ENCODE measurements at places on chromosomes 1 and 21. TPM values are rescaled to one million over a fixed set of nuclear protein-coding genes. Genes with fewer than 3 reads are reported as not detected.

Gene C1orf167
- total RNA-seq, result not detected

DNA sequence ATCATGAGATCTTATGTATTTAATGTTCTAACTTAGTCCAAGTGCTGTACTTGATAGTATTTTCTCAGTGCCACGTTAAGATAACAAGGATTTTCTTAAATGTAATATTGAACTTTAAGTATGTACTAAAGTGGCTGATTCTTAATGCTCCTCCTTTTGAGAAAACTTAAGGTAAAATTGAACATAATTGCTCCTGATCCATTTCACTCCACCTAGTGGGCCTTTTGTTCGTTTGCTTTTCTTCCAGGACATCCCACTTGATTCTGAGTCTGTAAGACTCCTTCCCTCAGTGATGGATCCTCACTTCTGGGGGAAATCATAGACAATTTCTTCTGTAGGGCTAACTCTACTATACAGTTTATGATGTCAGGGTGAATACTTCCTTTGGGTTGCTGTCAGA lies 173.1 kb downstream of the LMO4 start:
- DNase-seq, result no peak

DNA sequence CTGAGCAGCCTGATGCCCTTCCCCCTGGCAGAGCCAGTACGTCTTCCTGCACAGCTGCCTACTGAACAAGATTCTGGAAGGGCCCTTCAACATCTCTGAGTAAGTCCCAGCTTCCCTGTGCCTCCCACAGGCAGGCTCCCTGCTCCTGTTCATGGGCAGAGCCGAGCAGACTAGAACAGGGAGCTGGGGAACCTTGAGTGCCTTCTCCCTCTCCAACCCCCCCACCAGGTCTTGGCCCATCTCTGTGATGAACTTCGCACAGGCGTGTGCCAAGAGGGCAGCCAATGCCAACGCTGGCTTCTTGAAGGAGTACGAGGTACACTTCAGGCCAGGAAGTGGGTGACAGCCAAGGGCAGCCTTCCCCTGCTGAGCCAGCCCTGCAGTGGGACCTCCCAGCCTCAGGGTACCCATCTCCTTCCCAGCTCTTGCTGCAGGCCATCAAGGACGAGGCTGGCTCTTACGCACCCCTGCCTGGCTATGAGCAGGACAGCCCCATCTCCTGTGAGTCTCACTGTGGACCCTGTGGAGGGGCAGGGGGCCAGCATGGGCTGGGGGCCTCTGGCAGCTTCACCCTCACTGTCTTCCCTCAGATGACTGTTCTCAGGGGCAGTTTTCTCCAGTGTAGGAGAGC lies 6.4 kb upstream of the LGR6 start:
- no peak for DNase-seq

DNA sequence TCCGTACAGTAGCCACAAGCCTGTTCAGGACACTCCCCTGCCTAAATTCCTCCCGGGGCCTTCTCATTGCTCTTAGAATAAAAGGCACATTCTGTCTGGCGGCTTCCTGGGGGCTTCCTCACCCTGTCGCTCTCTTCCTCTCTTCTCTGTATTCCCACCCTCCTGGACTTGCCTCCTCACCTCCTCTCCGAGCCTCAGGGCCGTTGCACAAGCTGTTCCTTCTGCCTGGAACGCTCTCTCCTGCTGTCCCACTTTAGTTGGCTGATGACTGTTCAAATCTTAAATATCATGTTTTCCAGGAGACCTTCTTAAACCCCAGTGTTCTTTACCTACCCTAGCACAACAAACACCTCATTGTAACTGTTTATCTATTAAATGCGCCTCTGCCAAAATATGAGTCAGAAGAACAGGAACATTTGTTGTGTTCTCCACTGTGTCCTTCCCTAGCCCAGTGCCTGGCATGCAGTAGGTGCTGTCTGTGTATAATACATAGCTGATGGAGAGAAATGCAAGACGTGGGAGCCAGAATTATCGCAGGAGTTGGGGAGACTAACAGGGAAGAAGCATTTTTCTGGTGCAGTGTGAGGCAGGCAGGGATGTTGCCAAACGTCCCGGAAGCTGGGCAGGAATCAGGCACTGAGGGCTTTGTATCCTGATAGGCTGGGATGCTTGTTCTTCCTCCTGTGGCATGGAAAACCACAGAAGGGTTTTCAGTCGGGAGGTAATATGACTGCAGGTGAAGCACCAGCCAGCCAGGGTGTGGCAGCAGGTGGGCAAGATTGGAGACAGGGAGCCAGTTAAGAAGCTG lies 24.1 kb upstream of the THRAP3 start:
- no peak for DNase-seq

Gene SLC16A4
- total RNA-seq, result 0.48 TPM

GRCh38 chr1:46056325-46056724 lies 76.1 kb downstream of the PIK3R3 start:
- DNase-seq, result no peak

Gene IGFN1
- not detected for total RNA-seq

- DNase-seq, result no peak
Measured at GRCh38 chr1:157878059-157878458, 36.5 kb upstream of the CD5L start.

- DNase-seq, result no peak
Measured at GRCh38 chr1:91278754-91279153, 125.9 kb downstream of the HFM1 start.

DNA sequence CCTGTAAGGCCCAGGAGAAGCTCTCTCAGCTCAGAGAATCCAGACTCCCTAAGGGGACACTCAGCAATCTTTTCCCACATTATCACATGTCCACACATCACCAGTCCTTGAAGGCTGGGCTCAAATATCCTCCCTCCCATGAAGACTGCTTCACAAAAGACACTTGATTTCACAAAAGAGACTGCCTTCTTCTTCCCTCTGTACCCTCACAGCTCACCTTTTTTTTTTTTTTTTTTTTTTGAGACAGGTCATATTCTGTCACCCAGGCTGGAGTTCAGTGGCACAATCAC lies 1.5 kb downstream of the CD58 start:
- DNase-seq, result no peak

Gene SSR2
- total RNA-seq, result 240 TPM

Gene SMYD3
- total RNA-seq, result 55.4 TPM

DNA sequence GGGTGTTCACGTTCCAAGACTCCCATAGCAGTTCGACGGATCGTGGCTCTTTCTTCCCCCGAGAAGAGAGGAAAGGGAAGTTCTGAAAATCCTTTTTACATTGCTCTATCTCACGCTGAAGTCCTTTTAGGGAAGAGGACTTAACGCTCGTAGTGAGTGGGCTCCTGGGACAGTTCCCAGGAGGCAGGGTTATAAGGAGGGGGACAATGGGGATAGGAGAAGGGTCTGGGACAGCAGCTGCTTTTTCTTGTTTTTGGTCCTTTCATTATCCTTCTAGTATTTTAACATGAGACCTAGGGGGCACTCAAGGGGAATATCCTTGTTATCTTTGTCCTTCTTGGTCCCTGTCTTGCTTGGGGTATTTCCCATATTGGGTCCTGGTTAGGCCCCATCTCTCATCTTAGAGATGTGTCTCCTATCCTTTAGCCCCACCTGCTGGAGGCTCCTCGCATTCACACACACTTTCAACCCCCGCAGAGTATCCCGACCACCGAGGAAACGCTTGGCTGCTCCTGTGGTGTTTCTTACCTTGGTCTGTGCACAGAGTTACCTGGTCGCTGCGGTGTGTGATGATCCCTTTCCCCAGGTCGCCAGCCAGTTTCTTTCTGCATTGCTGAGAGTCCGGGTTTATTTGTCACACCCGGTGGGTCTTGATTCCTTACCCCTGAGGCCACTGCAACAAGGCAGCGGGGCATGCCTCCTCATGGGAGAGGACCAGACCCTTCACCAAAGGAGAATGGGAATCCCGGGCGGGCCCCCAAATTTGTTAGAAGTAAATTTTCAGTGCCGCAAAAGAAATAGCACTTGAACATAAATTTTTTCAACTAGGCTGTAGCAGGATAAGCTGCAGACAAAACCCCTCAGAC lies 29.7 kb downstream of the SCCPDH start:
- DNase-seq, result peak; percentile 65

GRCh38 chr1:206570529-206570928 lies 41.7 kb downstream of the EIF2D start:
- DNase-seq, result no peak

DNA sequence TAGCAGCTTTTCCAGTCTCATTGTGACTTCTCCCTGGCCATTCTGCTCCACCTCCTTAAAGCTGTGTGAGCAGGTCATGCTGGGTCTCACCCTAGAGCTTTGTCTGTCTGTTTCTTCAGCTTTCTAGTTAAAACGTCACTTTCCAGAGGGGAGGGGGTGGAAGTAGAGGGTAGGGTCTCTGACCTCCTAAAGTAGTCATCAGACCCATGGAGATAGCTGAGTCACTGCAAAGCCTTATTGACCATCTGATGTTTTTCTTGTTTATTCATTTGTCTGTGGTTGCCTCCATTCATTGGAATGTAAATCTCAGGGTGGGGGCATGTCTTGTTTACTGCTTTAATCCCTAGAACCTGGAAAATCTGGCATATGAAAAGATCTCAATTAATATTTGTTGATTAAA lies 52.7 kb downstream of the ELF3 start:
- no peak for DNase-seq

- DNase-seq, result no peak
Measured at GRCh38 chr21:43031121-43031619, 44.5 kb downstream of the CBS start.

DNA sequence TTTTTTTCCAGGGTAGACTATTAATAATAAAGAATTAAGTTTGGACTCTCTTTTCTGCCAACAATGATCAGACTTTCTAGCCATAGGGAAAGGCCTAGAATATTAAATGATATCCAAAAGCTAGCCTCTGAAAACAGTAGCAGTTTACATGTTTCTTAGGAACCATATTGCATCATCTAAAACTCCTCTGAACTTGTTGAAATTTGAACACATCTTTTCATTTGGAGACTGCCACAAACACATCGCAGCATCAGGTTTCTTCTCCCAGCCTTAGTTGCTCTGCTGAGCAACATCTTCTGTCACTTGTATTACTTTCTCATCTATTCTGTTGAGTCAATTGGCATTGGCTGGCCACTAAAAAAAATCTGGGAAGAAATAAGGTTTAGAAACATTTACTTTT lies 63.2 kb upstream of the GNG4 start:
- DNase-seq, result no peak

Gene APCS
- total RNA-seq, result not detected

DNA sequence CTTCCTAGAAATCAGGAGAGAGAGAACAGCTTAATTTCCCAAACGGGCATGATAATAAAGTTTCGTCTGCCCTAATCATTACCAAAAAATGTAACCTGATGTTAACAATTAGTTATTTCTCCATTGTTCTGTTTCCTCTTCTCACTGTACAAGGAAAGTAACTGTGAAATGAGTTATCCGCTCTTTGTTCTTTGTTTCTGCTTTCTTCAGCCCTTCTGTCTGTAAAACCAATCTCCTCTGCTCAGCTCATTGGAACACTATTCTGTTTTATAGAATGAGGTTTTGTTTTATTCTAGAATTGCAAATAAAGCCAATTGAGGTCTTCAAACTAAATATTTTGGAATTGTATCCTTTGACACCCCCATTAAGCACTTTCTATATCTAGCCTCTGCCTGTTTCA lies 8.8 kb upstream of the THEM4 start:
- DNase-seq, result no peak

GRCh38 chr1:65758128-65758527 lies 34.6 kb upstream of the PDE4B start:
- no peak for DNase-seq

Gene NBPF4
- total RNA-seq, result not detected

- DNase-seq, result no peak
Measured at GRCh38 chr1:29190718-29191117, 9.0 kb upstream of the SRSF4 start.

- DNase-seq, result no peak
Measured at GRCh38 chr1:212945463-212946160, 4.7 kb upstream of the VASH2 start.

- no peak for DNase-seq
Measured at GRCh38 chr1:15684042-15684461, at the start of gene PLEKHM2. PLEKHM2 (plus strand) TSS chr1:15684320; CDS start chr1:15684559, 239 bp downstream.

- no peak for DNase-seq
Measured at GRCh38 chr1:95094923-95095322, 22.2 kb upstream of the ALG14 start.

Gene SLC30A2
- total RNA-seq, result not detected

Gene RXFP4
- total RNA-seq, result not detected

- DNase-seq, result no peak
Measured at GRCh38 chr1:154745286-154745731, 124.8 kb downstream of the KCNN3 start.

Gene SLC1A7
- 1.1 TPM for total RNA-seq

Gene RGS16
- total RNA-seq, result 102 TPM

Gene COPA
- total RNA-seq, result 231 TPM

DNA sequence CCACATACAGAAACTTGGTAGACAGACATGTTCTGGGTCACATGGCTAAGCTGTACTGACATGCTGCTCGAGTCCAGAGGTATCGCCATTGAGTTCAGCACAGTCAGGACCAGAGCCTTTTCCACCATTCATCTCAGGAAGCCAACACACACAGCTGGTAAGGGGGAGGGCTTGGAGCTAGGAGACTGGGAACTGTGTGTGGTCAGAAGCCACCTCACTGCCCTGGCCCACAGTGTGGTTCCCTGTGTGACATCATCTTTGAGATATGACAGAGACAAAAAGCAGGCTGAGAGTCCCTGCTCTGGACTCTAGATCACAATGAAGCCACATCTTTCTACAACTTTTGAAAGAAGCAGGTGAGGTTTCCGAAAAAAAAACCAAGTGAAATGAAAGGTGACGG lies 107.2 kb downstream of the SIM2 start:
- no peak for DNase-seq

DNA sequence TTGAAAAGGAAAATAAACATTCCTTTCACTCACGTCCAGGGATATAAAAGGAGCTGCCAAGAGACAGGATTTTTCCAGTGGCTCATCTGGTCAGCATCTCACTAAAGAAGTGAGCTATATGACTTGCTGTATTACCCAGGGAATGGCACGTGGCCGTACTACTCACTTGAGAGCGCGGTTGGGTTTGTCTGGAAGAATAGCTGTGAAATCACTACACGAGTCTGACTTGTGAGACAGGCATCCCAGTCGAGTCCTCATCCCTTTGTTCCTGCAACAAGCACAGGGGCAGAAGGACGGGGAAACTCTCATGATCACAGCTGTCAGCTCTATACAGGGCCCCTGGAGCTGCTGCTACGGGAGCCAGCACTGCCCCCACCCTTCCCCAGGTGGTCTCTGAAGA lies 17.7 kb downstream of the RGS8 start:
- no peak for DNase-seq

Gene TMIGD3
- total RNA-seq, result not detected

DNA sequence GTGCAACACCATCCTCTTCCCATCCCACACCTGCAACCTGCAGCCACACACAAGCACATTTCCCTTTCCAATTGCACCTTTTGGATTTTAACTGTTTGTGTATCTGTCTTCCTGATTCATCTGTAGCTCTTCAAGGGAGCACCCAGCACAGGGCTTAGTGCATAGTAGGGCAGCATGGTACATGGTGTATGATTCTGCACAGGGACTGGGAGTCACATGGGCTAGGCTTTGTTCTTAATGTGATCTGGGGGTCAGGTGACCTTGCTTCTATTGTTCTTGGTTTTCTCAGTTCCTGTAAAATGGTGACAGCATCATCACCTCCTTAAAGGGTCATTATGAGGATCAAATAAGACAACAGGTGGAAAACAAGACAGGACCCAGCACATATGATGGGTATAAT lies 419.3 kb downstream of the MATN1 start:
- DNase-seq, result no peak
